ENCODE measurements at places on chromosomes 6 and 20. TPM values are rescaled to one million over a fixed set of nuclear protein-coding genes. Genes with fewer than 3 reads are reported as not detected.

Gene SMOC2
- not detected for total RNA-seq

Gene SLC17A9
- total RNA-seq = 24.0 TPM

Gene SOX4
- total RNA-seq = 7.6 TPM

Gene PRL
- total RNA-seq = not detected

Gene TMEM74B
- total RNA-seq = not detected

Gene TFAP2B
- not detected for total RNA-seq

Gene PBOV1
- total RNA-seq = not detected

Gene KCNG1
- not detected for total RNA-seq

Gene PANK2
- 61.3 TPM for total RNA-seq

Gene DXO
- 37.9 TPM for total RNA-seq
